Head of caudate nucleus (tissue), 42 donors: ENCODE measurements at places on chromosomes 1 and 21.

DNA sequence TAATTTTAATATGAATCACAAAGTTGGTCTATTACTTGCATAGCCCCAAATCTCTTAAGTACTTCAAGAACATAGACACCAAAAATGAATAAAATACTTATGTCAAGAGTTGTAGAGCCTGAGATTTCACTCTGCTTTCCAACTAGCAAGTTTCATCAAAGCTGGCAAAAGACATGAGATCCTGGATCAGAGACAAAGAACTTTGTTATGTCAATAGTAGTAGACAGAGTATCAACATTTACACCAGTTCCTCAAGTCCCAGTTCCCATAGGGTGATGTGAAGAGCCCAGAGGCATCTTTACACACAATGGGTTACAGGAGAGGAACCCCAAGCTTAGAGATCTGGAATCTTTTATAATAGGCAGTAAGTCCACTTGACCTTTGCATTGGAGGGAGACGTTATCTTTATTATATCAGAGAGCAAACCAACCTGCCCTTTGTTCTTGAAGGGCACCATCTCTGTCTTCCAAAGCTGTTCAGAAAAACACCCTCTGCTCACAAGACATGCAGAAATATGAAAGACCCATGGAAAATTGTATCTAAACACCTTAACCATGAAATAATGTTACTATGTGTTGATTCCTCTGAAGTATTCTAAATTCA lies 174.4 kb upstream of the GALNT2 start:
- no peak for DNase-seq

GRCh38 chr1:181500636-181501035 lies 17.3 kb downstream of the CACNA1E start:
- DNase-seq, result no peak

DNA sequence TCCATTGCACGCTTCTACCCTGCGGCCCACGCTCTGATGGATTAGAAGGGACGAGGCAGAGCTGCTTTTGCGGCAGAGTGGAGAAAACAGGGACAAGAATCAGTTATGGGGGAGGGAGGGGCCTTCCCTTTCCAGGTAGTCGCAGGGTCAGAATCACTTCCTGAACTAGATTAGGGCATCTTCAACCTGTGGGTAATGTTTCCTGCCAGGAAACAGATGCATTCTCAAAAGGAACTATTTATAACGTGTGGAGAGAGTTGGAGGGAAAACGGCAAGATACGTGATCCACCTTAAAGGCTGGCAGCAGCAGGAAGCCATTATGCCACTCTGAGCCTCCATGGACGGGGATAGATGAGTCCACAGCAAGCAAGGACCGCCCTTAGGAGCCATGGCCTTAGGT lies 59.9 kb upstream of the CNTN2 start:
- DNase-seq, result no peak

- no peak for DNase-seq
Measured at GRCh38 chr1:228010921-228011320, 4.1 kb downstream of the WNT3A start.
